ENCODE measurements at places on chromosomes 4 and X. TPM values are rescaled to one million over a fixed set of nuclear protein-coding genes. Genes with fewer than 3 reads are reported as not detected.

DNA sequence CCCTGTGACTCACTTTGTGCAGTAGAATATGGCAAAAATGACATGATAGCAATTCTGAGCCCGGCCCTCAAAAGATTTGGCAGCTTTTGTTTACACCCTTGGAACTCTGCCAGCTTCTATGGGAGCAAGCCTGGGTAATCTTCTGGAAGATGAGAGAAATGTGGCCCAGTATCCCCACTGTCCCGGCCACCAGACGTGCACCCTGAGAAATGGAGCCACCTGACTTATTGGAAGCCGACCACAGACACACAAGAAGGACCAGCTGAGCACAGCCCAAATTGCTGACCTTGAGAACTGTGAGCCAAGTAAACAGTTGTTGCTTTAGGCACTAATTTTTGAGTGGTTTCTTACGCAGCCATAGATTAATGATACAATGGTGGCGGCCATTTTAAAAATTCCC lies 197.0 kb downstream of the STIM2 start:
- H3K27ac ChIP-seq, result no peak overlapping the region
- H3K27me3 ChIP-seq, result no peaks in the 10 kb centered on the region
- H3K36me3 ChIP-seq, result no peaks in the 10 kb centered on the region
- H3K4me1 ChIP-seq, result no peaks in the 10 kb centered on the region

DNA sequence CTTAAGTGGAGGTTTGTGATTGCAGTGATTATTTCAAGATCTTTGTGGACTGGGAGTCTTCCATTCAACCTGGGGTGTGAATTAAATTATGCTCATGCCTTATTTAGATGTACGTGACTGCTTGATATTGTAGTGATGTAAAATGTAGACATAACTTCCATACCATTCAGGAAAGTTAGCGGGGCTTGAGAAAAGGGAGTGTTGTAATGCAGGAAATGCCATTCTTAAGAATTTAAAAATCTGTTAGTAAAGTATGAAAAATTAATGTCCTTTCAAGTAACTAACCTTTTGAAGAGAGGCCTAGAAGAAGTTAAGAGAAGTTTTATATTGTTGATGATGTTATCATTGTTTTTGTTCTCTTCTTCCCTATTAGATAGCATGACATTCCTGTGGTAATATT lies 318.2 kb downstream of the CCSER1 start:
- no peak overlapping the region for H3K4me3 ChIP-seq
- no peaks in the 10 kb centered on the region for H3K27me3 ChIP-seq
- no peak for DNase-seq
- no peaks in the 10 kb centered on the region for H3K36me3 ChIP-seq
- no peaks in the 10 kb centered on the region for H3K4me1 ChIP-seq

DNA sequence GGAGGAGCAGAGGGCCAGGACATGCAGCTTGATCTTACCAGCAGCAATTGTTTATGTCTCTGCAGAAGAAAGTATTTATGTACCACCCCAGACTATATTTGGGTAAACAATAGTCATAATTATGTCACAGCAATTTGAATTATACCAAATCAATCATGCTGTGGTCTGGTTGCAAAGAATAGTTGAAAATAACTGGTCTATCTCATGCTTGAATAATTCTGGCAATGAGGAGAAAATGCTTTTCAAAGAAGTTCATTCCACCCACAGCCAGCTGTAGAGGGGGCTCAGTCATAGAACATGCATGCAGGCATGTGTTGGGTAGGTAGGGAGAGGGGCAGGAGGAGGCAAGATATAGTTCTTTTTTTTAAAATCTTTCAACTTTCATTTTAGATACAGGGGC lies 399.2 kb downstream of the IL15 start:
- no peak overlapping the region for H3K27ac ChIP-seq
- H3K36me3 ChIP-seq, result peaks cover 18% of the 10 kb centered on the region
- no peak overlapping the region for H3K4me3 ChIP-seq
- H3K4me1 ChIP-seq, result peaks cover 14% of the 10 kb centered on the region

GRCh38 chr4:40395166-40395900 lies 60.2 kb downstream of the CHRNA9 start:
- DNase-seq, result no peak
- H3K36me3 ChIP-seq, result no peaks in the 10 kb centered on the region
- no peak overlapping the region for H3K4me3 ChIP-seq
- H3K4me1 ChIP-seq, result no peaks in the 10 kb centered on the region
- H3K27ac ChIP-seq, result no peak overlapping the region

The PRKG2 gene
- total RNA-seq, result 0.25 TPM

The DCHS2 gene
- not detected for total RNA-seq

The CSAG1 gene
- not detected for total RNA-seq

Data from activated CD4-positive, alpha-beta T cell treated with anti-CD3 and anti-CD28 coated beads, Interleukin-2, amount 10 ng/mL, durations not matched to agents 7 days and 5 days (primary cell).